Regular cardiac myocyte (primary cell): ENCODE measurements at places on chromosomes 13 and 19. TPM values are rescaled to one million over a fixed set of nuclear protein-coding genes. Genes with fewer than 3 reads are reported as not detected.

CYP4F2 gene
- not detected in 2 replicates for total RNA-seq

SIGLEC14 gene
- total RNA-seq, result not detected in 2 replicates

IGFL1 gene
- total RNA-seq, result not detected in 2 replicates

MEDAG gene
- total RNA-seq, result 32.4 and 95.8 TPM in 2 replicates

TMC4 gene
- total RNA-seq, result 0.38 and 1.4 TPM in 2 replicates
